Stimulated activated CD4-positive, alpha-beta T cell treated with anti-CD3 and anti-CD28 coated beads, Interleukin-4, amount 100 ng/mL, for 1 hour (primary cell): ENCODE measurements at places on chromosomes 11 and 22.
A peak's percentile ranks its signal among the peaks of the same experiment; 100 is the strongest.

DNA sequence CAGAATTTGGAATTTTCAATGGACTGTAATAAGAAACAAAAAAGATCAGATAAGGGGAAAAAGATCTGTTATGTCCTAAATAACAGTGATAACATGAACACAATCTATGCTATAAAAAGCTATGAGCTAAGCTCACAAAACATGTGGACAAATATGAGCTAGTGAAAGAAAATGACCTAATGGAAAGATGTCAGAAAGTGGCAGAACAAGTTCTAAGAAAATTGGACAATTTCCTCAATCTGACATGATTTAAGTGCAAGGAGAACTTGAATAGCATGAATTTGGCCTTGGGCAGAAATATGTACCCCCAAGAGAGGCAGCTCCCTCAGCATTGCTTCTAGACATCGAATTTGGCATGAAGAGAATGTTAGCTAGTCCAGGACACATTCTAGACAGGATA lies 212.0 kb upstream of the PGR start:
- no peak for DNase-seq

DNA sequence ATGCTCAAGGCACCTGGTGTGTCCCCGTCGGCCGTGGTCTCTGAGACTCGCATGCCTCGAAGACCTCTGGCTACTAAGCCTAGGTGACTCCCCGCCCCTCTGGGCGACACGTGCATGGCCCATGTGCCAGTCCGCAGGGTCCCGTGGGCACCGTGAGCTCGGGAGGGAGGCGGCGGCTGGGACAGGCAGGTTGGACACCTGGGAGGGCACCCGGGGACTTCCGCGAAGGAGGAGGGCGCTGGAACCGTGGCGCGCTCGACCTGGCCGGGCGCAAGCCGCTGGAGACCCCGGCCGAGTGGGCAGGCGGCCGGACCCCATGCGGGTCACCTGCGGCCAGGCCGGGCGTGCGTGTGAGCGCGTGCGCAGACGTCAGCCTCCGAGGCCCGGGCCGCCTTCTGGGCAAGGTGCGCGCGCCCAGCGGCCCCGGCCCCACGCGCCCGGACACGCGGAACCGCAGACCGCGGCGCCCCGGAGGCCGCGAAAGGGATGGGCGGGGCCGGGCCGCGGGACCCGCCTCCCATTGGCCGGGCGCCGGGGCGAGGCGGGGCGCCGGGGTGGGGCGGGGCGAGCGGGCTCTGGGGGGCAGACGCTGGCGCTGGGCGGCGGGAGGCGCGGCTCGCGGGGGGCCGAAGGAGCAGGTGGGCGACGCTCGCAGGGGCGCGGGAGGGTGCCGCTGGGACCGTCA lies 579 bp upstream of the RASD2 start:
- DNase-seq, result peak; percentile 75

DNA sequence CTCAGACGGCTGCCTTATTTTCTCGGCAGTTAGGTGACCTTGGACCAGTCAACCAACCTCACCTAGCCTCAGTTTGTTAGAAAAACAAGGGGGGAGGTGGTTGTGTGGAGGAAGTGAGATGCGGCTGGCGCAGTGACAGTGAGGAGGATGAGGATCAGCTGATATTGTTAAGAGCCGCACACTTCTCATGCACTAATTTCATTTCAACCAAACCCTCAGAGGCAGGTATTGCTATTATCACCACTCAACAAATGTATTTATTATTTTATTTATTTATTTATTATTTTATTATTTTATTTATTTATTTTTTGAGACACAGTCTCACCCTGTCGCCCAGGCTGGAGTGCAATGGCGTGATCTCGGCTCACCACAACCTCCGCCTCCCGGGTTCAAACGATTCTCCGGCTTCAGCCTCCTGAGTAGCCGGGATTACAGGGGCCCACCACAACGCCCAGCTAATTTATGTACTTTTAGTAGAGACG lies 2.1 kb downstream of the LGALS1 start:
- no peak for DNase-seq

GRCh38 chr11:17811352-17811751 lies 76.8 kb downstream of the KCNC1 start:
- DNase-seq, result no peak

- DNase-seq, result no peak
These were observed 106.0 kb downstream of the NAV2 start for GRCh38 chr11:19818619-19819018.

GRCh38 chr22:19756288-19757128 lies 4.1 kb upstream of the TBX1 start:
- DNase-seq, result peak; percentile 73

GRCh38 chr11:77690649-77691048 lies 53.1 kb upstream of the CLNS1A start:
- DNase-seq, result no peak

- DNase-seq, result no peak
These were observed 361.2 kb downstream of the MN1 start for GRCh38 chr22:27440304-27440865.

GRCh38 chr11:75400146-75400865 lies 988 bp downstream of the RPS3 start:
- DNase-seq, result no peak

DNA sequence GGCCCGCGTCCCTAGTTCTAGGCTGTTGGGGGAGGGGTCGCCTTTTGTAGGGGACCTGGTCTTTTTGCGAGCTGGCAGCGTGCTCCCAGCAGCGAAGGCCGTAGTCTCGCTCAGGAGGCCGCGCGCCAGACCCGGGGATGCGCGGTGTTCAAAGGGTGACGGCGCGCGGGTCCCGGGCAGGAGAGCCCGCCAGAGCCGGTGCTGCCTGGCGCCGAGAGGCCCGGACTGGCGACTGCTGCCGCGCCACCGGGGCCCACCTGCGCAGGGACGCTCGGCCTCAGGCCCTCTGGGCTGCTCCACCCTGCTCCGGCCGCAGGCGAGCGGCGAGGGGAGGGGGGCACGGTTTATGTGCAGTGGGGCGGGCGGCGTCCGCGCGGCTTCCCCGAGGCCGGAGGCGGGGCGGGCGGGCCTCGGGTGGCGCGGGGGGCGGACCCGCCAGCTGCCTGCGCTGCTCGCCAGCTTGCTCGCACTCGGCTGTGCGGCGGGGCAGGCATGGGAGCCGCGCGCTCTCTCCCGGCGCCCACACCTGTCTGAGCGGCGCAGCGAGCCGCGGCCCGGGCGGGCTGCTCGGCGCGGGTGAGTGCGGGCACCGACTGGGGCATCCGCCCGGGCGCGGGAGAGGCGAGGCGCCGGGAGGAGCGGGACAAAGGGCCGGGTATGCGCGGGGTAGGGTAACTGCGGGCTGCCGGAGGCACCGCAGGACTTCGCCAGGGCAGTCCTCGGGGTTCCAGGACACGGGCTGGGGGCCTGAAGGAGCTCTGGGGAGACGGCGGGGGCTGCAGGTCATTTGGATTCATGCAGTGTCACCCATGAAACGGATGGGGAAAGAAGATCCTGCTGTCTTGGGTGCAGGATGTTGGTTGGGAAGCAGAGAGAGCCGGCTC lies at the start of gene PRSS23:
Gene PRSS23 (plus strand): TSS at position 467 of the 884 bp plus-strand sequence. CDS start 7,102 bp downstream, outside the sequence.
- DNase-seq, result peak; percentile 31

DNA sequence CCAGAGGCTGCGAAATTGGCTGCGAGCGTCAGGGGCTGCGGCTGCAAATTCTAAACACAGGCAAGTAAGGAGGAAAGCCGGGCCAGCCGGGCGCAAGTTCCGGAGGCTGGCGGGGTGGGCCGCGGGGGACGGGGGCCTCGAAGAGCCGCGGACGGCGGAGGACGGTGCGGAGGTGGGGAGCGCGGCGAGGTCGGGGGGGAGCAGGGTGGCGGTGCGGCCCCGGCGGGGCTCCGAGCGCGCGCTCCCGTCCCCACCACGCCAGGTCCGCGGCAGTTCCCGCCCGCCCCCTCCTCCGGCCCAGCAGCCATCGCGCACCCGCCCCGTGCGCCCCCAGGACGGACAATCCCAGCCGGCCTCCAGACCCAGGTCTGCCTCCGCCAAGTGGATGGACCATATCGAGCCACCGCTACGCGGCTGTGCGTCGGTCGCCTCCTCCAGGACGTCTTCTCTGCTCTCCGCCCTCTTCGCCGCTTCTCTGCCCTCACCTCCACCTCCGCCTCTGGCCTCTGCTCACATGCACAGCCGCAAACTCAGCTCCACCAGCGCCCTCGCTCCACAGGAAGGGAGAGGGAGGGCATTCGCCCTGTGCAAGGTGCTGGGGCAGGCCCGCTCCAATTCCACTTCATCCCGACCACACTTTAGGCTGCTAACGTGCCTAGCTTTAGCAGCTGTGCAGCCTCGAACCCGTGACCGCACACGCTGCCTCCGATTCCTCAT lies 7.2 kb downstream of the ELFN2 start:
- DNase-seq, result no peak

DNA sequence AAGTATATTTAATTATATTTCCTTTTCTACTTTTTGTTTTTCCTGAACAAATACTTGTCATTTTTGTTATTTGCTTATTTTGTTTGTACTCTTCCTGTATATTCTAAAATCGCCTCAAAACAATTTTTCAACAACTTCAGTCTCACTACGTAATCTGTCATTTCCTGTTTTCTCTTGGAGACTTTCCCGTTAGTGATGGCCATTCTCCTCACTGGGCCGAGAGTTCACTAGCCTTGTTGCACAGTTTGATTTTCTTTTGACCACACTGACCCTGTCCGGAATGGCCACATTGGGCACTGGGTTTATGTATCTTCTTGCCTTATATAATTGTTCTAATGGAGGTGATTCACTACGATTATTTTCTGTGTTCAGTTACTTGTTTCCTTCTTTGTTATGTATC lies 726.1 kb downstream of the FAM181B start:
- no peak for DNase-seq
